HS-5 (cell line): ENCODE measurements at places on chromosomes 13 and 19.

GRCh38 chr13:97565906-97566305 lies 131.9 kb downstream of the RAP2A start:
- no peak for DNase-seq

DNA sequence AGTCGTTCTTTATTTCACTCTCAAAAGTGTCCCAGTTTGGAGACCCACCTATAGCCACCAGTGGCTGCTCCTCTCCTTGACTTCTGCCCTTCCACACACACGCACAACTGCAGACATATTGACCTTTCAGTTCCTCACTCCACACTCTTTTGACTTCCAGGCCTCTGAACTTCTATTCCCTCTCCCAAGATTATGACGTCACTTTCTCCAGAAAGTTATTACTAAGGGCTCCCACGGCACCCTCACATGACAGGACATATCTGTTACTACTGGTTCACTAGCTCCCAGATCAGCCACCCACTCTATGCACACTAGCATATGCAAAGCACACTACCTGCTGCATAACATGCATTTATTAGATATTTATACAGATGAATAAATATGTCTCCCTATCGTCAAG lies 45.9 kb downstream of the XPO4 start:
- no peak for DNase-seq

GRCh38 chr19:6822311-6822670 lies 49.8 kb downstream of the VAV1 start:
- DNase-seq = no peak

GRCh38 chr13:20582026-20582425 lies 15.1 kb downstream of the IFT88 start:
- DNase-seq = no peak

GRCh38 chr19:45224645-45225044 lies 20.6 kb downstream of the EXOC3L2 start:
- no peak for DNase-seq

- DNase-seq = no peak
Observed at GRCh38 chr13:35984776-35985453, 146.3 kb downstream of the DCLK1 start.

- no peak for DNase-seq
Observed at GRCh38 chr19:50020481-50020880, 4.7 kb downstream of the VRK3 start.

DNA sequence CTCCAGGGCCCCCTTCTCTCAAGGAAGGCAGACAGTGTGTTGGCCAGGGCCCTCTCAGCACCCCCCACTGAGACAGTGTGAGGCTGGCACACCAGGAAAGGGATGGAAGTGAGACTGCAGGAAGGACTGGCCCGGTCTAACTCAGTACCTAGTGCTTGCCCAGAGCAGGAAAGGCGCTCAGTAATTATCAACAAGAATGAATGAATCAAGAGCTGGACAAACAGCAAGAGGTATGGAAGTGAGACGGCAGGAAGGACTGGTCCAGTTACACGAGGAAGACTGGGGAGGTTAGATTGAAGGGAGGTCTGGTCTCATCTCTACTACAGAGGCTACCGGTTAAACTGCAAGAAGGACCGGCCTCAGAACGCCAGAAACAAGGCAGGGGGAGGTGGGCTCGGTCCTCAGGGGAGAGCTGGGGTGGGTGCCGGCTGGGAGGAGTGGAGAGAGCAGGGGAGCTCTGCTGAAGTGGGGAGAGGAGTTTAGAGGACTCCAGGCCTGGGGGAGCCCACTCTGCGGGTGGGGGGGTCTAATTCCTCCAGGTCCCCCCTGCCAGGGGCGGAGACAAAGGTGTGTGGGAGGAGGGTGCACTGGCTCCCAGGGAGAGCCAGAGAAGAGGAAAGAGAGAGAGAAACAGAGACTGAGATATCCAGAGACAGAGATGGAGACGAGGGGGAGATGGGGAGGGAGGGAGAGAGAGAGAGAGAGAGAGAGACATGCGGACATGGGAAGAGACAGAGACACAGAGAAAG lies 1.1 kb downstream of the SLC8A2 start:
- DNase-seq = no peak

- DNase-seq = no peak
Observed at GRCh38 chr19:33947265-33947964, 150.7 kb downstream of the KCTD15 start.

DNA sequence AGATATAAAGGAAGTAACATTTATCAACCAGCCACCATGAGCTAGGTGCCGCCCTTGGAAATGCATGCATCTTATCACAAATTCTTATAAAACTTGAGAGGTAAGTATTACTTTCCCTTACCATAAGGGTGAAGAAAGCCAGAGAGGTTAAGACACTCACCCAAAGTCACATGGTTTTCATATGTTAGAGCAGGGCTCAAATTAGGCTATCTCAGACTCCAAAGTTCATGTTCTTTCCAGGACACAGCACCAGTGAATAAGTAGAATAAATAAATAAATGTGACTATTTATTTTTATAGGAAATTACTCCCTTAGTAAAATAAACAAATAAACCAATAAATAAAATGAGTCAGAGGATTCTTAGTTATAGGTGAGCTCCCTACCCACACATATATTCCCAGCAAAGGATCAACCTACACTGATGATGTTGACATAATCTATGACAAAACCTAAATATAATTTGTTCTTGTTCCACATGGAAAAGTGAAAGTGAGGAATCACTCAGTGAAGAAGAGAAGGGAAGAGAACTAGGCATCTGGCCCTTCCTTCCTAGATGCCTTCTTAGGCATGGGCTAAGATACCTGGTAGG lies 27.2 kb downstream of the SPRY2 start:
- DNase-seq = no peak

- no peak for DNase-seq
Observed at GRCh38 chr13:113732176-113732960, 26.7 kb upstream of the TMEM255B start.

DNA sequence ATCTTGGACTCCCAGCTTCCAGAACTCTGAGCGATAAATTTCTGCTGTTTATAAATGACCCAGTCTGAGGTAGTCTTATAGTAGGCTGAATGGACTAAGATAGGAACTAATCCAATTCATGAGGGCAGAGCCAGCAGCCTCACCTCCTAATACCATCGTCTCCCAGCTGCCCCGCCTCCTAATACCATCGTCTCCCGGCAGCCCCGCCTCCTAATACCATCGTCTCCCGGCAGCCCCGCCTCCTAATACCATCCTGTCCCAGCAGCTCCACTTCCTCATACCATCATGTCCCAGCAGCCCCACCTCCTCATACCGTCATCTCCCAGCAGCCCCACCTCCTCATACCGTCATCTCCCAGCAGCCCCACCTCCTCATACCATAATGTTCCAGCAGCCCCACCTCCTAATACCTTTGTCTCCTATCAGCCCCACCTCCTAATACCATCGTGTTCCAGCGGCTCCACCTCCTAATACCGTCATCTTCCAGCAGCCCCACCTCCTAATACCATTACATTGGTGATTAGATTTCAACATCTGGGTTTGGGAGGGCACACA lies 2.4 kb upstream of the ARGLU1 start:
- no peak for DNase-seq

GRCh38 chr13:71964491-71965100 lies 97.6 kb upstream of the DACH1 start:
- DNase-seq = no peak

GRCh38 chr19:57802269-57802668 lies 12.4 kb downstream of the ZNF552 start:
- DNase-seq = no peak

DNA sequence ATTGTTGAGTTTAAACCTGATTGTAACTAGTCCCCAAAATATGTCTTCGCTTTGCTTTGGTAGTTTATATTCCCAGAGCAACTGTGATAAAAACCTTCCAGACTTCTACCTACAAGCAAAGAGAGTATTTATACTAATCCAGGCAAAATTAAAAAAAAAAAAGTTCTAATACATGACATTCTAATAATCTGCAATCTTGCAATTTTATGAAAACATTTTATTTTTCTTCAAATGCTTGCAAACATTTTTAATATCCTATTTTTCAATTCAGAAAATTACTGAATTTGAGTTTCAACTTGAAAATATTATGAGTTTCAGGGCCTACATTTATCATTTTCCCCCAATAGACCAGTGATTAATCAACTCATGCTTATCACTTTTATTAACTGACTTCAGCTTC lies 830.2 kb upstream of the KLHL1 start:
- no peak for DNase-seq

DNA sequence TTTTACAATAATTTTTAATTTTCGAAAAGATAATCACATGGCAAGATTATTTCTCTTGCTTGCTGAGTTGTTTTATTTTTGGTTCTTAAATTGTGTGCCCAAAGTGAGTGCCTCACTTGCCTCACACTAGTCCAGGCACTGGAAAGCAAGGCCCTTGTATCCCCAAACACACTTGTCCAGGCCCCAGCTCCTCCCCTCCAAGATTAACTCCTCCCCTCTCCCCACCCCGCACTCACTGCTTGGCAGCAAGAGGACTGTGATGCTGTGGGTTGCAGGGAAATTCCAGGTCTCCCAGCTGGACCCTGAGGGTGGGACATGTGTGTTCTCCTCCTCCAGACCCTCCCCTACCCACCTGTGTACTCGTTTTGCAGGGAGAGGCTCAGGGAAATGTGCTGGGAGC lies 3.9 kb downstream of the SIGLEC12 start:
- no peak for DNase-seq

DNA sequence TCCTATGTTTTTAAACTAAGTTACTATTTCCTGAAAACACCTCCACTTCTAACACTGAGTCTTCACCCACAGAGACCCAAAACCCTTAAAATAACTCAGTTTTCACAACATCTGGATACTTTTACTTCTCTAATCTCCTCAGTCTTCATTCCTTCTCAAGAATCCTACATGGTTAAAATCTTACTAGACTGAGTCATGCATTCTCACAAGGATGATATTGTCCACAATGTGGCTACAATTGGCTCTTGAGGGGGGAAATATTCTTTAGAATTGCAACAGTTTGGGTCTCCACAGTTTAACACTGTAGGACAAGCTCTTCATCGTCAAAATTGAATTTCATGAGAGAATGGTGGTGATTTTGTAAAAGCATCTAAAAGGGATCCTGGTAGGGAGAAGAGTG lies 397.1 kb downstream of the SLITRK5 start:
- DNase-seq = peak; percentile 13

DNA sequence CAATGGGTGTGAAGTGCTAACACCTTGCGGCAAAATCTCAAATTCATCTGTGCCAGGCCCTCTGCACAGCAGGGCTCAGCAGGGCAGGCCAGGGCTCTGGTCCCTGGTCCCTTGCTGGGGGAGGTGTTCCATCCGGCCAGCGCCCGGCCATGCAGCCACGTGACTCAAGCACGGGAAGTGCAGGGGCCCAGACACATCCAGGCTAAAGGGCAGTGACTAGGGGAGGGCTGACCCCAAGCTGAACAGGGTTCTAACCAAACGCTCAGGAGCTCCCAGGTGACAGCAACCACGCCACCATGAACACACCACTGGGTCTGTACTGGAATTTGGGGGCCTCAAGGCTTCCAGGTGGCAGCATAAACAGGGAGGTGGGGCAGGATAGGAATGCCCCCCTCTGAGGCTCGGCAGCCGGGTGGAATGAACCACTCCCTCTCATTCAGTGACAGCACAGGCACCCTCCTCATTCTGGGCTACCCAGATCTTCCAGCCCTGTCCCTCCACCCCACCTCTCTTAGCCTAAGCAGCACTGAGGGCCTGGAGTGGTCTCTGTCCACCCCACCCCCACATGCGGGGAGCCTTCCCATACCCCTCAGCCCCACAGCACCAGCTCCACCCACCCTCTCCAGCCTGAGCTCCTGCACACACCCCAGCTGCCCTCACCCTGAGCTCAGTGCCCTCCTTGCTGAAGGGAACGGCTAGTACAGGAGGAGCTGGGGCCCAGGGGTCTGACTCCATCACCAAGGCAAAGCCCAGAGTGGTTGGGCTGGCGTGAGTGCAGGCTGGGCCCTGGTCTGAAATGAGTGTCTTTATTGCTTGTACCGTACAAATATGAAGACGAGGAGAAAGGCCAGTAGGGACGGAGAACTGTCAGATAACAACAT lies 5.3 kb upstream of the CCNP start:
- no peak for DNase-seq

GRCh38 chr13:100523411-100523810 lies 65.2 kb downstream of the GGACT start:
- DNase-seq = no peak

DNA sequence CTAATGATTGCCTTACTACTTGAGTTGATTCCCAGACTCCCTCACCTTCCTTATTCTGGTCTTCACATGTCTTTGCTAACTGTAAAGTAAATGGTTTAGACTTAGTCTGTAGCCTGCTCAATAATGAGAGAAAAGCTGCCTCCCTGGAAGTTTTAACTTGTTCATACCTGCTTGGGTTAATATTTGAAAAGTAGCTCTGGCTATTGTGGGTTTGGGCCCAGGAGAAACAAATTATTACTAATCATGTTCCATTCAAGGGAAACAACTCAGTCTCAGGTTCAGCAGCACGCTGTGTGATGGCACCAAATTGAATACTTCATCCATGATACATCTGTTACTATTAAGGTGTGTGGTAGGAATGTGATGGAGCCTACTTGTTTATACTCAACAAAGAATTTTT lies 75.0 kb downstream of the ZMYM2 start:
- no peak for DNase-seq

- no peak for DNase-seq
Observed at GRCh38 chr13:98984118-98984517, 6.3 kb upstream of the DOCK9 start.

DNA sequence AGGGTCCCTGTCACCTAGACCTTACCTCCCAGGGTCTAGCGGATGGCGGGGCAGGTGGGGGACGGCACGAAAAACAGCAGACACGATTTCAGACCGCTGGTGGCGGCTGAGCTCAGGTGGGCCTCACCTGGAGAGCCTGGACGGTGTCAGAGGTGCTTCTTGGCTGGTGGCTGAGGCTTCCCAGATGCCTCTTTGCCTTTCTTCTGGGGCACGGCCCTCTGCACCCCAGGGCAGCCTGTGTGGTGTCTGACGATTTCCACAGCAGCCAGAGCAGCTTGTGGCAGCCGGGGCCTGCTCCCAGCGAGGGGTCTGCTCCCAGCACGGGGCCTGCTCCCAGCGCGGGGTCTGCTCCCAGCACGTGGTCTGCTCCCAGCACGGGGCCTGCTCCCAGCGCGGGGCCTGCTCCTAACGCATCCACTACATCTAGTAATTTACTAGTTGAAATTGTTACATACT lies 66.7 kb downstream of the ATP11A start:
- DNase-seq = no peak

GRCh38 chr19:21485926-21486325 lies 19.5 kb upstream of the ZNF429 start:
- no peak for DNase-seq

- no peak for DNase-seq
Observed at GRCh38 chr19:48720251-48720612, 707 bp upstream of the MAMSTR start.

GRCh38 chr13:40273253-40274025 lies 393.0 kb downstream of the FOXO1 start:
- no peak for DNase-seq

- no peak for DNase-seq
Observed at GRCh38 chr13:19153782-19154450, 27.7 kb downstream of the TUBA3C start.

GRCh38 chr19:31110336-31110735 lies 238.9 kb downstream of the TSHZ3 start:
- DNase-seq = no peak

- no peak for DNase-seq
Observed at GRCh38 chr13:86282442-86282841, 483.2 kb upstream of the SLITRK6 start.

- no peak for DNase-seq
Observed at GRCh38 chr13:99206873-99207272, 6.2 kb downstream of the UBAC2 start.

GRCh38 chr13:39091586-39091985 lies 53.3 kb downstream of the NHLRC3 start:
- DNase-seq = no peak

- no peak for DNase-seq
Observed at GRCh38 chr13:73693215-73693614, 441.0 kb downstream of the KLF12 start.

- no peak for DNase-seq
Observed at GRCh38 chr13:109744512-109745051, 41.8 kb downstream of the IRS2 start.
